Dorsolateral prefrontal cortex (tissue), 122 donors: ENCODE measurements at places on chromosomes 13 and 19.

- DNase-seq = no peak
Observed at GRCh38 chr19:6048348-6048747, 62.0 kb downstream of the RFX2 start.

GRCh38 chr19:15426485-15427349, 7.9 kb upstream of the AKAP8L start:
- DNase-seq = no peak

- DNase-seq = no peak
Observed at GRCh38 chr19:17289489-17289888, 7.8 kb downstream of the ANKLE1 start.

GRCh38 chr13:40446365-40446764, 220.1 kb downstream of the FOXO1 start:
- no peak for DNase-seq

DNA sequence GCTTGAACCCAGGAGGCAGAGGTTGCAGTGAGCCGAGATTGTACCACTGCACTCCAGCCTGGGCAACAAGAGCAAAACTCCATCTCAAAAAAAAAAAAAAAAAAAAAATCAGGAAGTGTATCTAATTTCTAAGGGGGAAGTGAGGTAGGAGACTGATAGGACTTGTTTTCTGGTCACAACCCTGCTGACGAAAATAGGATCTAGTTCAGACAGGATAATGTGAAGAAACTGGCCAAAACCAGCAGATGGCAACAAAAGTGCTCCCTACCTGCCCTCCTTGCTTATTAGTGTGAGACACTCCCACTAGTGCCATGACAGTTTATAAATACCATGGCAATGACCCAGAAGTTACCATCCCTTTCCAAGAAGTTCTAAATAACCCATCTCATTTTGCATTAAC, 36.0 kb upstream of the KPNA3 start:
- no peak for DNase-seq
